GM18507 (cell line): ENCODE measurements at places on chromosomes 12 and 14.

GRCh38 chr12:12877153-12877768, 14.1 kb upstream of the GPRC5A start:
- DNase-seq, result no peak

DNA sequence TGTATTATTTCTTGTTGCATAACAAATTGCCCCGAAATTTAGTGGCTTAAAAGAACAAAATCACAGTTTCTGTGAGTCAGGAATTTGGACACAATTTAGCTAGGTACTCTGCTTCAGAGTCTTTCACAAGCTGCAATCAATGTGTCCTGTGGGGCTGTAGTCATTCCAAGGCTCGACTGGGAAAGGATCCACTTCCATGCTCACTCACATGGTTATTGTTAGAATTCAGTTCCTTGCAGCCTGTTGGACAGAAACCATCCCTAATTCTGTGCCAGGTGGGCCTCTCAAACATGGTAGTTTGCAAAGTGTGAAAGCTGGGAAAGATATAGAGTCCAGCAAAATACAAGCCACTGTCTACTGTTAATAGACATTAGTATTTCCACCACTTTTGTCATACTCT, 59.7 kb upstream of the ARID2 start:
- DNase-seq, result no peak

DNA sequence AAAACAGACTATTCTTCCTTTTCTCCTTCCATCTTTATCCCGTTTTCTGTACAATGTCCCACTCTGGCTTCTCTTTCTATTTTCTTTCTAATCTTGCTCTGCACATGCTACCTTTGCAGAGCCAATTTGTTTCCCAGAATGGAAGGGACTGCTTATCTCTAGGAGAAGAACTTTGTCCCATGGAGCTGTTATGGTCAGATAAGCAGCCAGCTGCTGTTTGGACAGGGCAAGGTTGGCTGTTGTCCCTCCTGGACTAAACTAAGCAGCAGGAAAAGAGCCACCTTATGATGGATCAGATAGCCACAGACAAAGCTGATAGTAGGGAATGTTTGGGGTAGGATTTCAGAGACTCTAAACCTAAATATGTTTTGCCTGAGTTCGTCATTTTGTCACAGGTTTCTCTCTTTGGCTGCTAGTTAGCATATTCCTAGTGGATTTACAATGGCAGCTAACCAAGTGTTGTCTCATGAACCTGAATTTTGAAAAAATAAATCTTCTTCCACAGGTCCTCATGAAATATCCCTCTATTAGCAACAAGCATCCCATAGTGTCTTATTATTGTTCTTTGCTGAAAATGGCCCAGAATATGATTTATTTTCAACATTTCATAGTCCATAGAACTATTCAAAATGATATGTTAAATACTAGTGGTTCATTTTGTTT, 262.8 kb downstream of the SLC16A7 start:
- no peak for DNase-seq

GRCh38 chr14:21476523-21476924, 235 bp downstream of the RAB2B start:
- peak; percentile 47 for DNase-seq

GRCh38 chr12:6582196-6582595, 14.1 kb upstream of the NOP2 start:
- DNase-seq, result no peak

- no peak for DNase-seq
These were observed 42.8 kb downstream of the PRMT8 start for GRCh38 chr12:3533703-3534386.

GRCh38 chr12:118175823-118176447, 40.0 kb downstream of the PEBP1 start:
- DNase-seq, result peak; percentile 44

DNA sequence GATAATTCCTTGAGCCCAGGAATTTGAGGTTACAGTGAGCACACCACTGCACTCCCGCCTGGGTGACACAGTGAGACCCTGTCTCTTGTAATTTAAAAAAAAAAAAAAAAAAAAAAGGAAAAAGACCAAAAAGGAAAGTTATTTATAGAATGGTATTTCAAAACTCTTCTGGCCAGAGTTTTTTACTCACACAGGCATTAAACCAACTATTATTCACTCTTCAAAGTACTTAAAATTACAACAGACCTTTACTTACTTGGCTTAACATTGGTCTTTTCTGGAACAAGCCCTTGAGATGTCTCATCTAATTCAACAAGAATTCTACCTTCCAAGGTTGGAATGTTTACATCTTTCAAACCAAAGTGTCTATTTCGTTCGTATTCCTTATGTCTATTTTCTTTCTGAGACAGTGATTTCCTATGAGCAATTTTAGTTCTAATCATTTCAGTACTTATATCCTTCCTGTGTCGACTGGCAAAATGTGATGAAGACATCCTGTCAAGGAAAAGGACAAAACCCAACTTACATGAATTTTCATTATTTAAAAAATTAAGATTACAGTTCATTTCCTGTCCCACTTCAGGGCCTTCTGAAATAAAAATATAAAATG, 2.6 kb downstream of the DLGAP5 start:
- DNase-seq, result no peak

DNA sequence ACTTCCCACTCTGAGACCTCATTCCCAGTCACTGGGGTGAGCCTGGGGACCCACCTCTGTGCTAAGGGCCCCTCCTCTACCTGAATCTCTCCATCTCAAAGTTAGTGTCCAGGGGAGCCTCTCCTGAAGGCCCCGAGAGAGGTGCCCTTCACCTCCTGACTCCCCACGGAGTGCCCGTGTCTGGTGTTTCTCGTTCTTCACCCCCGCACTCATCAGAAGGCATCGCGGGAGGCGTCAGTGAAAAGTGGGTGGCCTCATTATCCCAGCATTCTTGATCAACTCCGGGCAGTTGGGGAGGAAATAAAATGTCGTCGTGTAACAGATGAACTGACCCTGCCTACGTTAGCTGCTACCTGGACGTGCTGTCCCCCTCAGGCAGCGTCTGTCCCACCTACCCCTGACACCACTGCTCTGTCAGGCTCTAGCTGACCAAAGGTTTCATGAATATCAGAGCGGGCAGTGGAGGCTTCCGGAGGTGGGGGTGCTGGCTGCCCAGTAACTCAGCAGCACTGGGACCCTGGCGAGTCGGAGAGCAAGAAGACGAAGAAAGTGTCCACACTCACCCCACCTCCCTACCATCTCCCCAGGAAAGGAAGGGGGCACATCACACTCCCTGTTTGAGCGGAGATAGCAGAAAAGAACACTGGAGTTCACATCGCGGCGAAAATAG, 102.9 kb downstream of the PIWIL1 start:
- no peak for DNase-seq

- DNase-seq, result peak; percentile 11
These were observed 479 bp downstream of the KDM5A start for GRCh38 chr12:388541-389141.

GRCh38 chr14:32367516-32367915, 38.4 kb downstream of the AKAP6 start:
- DNase-seq, result no peak

GRCh38 chr12:56385873-56386272, 23.2 kb upstream of the APOF start:
- DNase-seq, result no peak

GRCh38 chr12:131721548-131721947, 10.7 kb downstream of the SFSWAP start:
- DNase-seq, result no peak

- no peak for DNase-seq
These were observed 40.0 kb upstream of the RHOJ start for GRCh38 chr14:63164108-63164683.

DNA sequence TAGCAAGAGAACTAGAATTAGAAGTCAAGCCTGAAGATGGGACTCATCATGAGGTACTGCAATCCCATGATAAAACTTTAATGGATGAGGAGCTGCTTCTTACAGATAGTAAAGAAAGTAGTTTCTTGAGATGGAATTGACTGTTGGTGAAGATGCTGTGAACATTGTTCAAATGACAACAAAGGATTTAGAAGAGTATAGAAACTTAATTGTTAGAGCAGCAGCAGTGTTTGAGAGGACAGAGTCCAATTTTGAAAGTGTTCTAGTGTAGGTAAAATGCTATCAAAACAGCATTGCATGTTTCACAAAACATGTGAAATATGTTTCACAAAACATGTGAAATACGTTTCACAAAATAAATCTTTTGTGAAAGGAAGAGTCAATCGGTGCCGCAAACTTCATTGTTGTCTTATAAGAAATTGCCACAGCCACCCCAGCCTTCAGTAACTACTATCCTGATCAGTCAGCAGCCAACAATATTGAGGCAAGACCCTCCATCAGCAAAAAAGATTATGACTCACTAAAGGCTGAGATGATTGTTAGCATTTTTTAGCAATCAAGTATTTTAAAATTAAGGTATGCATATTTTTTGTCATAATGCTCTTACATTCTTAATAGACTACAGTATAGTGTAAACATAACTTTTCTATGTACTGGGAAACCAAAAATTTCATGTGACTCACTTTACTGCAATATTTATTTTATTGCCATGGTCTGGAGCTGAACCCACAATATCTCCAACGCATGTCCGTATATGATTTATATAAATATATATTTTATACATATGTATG, 173.4 kb upstream of the BMP4 start:
- DNase-seq, result no peak

- DNase-seq, result no peak
These were observed 8.1 kb downstream of the SYNE3 start for GRCh38 chr14:95508377-95508776.

GRCh38 chr12:14878488-14878887, 7.2 kb downstream of the MGP start:
- DNase-seq, result no peak

GRCh38 chr14:77649326-77649725, 32.9 kb upstream of the SPTLC2 start:
- no peak for DNase-seq

DNA sequence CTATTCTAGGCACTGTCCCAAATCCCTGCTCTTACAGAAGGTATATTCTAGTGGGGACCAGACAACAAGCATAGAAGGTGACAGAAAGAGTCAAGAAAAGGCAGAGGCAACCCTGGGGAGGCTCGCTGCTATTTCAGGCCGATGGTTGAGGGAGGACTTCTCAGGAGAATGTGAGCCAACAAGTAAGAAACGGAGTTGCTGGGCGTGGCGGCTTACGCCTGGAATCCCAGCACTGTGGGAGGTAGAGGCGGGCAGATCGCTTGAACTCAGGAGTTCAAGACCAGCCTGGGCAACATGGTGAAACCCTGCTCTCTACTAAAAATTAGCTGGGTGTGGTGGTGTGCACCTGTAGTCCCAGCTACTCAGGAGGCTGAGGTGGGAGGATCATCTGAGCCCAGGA, 4.7 kb upstream of the GOLGA3 start:
- no peak for DNase-seq

GRCh38 chr12:93179792-93180191, 197.9 kb upstream of the NUDT4 start:
- DNase-seq, result no peak

DNA sequence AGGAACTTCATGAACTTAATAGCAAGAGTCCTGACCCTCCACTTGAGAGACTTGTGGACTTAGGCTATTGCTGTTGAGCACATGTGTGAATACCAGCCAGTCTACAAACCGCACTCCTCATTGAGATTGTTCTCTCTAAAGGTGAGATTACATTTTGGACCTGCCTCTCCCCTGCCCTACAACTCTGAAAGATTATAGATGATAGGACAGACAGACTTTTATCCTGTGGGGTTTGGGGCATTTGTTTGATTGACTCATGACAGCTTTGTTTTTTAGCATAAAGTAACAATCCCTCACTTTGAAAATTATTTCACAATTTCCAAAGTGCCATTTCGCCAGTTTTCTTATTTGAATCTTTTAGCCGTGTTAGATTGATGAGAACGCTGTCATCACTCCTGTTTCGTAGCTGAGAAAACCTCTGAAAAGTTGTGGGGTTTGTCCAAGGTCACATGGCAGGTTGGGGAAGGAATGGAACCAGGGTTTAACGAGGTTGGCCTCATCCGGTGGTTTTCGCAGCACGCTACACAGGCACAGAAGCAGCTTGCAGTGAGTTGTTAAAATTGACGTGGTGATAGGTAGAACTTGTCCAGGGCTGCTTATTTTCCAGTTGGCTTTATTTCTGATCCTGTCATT, 836 bp downstream of the EVL start:
- DNase-seq, result no peak

DNA sequence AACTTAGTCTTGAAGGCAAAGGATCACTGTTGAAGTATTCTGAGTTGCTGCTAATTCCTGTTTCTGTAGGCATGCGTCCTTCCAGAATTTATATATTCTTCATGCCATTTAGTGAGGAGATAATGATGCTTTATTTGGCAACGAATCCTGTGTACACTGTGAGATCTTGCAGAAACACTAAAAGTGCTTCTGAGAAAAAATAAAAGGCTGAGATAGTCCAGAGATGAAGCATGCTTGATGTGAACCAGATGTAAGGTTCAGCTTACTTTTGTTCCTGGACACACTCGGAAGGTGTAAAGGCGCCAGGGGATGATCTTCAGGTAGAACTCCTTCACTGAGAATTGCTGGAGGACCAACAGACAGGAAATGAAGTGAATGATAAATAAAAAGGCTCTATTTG, 39.1 kb downstream of the AREL1 start:
- no peak for DNase-seq

GRCh38 chr12:108629824-108630476, 3.7 kb downstream of the SELPLG start:
- no peak for DNase-seq

- DNase-seq, result no peak
These were observed 30.3 kb downstream of the CKB start for GRCh38 chr14:103492156-103492925.

GRCh38 chr14:50371546-50371945, 25.1 kb downstream of the CDKL1 start:
- DNase-seq, result no peak

- no peak for DNase-seq
These were observed 1.4 kb upstream of the ARHGEF40 start for GRCh38 chr14:21068521-21069387.

DNA sequence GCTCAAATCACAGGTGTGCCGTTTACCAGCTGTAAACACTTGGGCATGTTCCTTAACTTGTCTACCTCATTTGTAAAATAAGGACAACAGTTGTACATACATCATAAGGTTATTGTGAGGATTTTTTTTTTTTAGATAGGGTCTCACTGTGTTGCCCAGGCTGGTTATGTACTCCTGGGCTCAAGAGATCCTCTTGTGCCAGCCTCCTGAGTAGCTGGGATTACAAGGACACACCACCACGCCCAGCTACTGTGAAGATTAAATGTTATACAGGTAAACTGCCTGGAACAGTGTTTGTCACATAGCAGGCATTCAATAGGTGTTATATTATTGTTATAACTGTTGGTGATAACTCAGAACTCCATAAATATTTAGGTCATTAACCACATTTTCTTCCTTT, 12.7 kb downstream of the TMED10 start:
- no peak for DNase-seq

GRCh38 chr14:102297436-102298170, 7.4 kb downstream of the MOK start:
- DNase-seq, result no peak

GRCh38 chr12:123046431-123046830, 66.0 kb downstream of the ARL6IP4 start:
- no peak for DNase-seq

- DNase-seq, result no peak
These were observed 9.2 kb downstream of the RAN start for GRCh38 chr12:130881046-130881445.

DNA sequence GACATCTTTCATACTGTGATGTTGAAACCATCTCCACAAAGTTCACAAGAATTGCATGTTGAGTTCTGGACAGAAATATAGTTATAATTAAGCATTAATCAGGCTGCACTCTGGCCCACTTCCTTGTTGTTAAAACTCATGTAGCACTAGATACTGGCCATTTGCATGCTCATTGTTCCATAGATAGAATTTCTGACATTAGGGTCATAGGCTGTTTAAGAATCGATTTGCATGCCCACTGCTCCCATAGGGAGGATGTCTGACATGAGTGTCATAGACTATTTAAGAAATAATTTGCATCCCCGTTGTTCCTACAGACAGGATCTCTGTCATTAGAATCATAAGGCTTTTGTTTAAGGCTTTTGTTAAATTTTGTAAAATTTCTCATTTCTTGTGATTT, 50.2 kb downstream of the MYF5 start:
- no peak for DNase-seq
